ENCODE measurements at places on chromosomes 11 and 22.

DNA sequence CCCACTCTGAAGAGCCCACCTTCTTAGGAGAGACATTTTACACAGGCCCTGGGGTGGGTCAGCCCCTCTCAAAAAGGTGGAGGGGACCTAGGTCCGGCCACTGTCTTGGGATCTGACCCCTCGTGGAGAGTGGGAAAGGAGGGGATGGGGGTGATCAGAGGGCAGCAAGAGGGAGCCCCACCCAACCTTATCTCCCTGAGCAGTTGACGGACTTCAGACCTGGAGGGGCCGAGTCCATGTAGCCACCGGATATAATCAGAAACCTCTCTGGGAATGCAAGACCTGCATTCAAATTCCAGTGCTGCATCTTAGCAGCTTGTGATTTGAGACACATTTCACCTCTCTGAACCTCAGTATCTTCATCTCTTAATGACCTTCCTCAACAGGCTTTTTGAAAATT lies 44.0 kb downstream of the TP53I11 start:
- DNase-seq: no peak

DNA sequence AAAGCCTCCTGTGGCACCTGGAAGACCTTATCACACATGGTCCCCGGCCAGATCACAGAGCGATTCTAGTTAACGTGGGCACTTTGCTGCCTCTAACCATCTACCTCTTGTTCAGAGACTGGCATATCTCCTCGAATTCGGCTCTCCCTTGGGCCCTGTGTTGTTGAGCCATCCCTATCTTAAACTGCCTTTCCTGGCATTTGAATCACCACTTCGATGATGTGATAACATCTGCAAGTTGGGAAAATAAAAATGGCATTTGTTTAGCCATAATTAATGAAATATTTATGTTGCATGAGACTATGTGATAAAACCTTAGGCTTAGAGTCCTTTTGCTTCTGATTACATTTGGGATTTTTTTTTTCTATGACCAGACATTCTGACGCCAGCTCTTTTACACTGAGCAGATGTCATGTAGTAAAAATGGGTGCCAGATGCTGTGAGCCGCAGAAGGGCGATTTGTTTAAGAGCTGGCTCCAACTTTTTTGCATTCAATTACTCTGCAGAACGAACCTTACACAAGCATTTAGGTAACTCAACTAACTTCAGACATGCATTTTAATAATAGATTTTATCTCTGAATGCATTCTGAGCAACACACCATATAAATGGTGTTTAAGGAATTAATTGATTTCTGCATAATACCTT lies 58.5 kb upstream of the PARVA start:
- DNase-seq: no peak

DNA sequence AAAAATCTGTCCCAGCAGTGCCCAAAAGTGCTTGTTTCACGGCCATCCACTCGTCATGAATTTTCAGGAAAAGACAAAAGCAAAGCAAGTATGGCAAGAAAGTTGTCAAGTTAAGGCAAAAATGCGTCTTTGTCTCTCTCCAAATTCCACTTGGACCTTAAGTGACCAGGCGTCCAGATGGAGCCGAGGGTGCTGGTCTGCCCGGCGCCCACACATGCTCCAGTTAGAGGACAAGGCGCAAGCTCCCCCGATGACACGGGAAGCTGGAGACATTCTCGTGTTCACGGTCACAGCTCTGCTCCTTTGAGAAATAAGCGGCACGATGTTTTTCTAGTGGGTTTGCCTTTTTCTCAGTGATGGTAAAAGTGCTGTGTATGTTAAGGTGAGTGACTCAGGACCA lies 219.0 kb downstream of the BRD1 start:
- DNase-seq: no peak

- no peak for DNase-seq
These were observed 314.0 kb downstream of the NTM start for GRCh38 chr11:131684111-131685060.
